ENCODE measurements at places on chromosomes 5 and 9.

DNA sequence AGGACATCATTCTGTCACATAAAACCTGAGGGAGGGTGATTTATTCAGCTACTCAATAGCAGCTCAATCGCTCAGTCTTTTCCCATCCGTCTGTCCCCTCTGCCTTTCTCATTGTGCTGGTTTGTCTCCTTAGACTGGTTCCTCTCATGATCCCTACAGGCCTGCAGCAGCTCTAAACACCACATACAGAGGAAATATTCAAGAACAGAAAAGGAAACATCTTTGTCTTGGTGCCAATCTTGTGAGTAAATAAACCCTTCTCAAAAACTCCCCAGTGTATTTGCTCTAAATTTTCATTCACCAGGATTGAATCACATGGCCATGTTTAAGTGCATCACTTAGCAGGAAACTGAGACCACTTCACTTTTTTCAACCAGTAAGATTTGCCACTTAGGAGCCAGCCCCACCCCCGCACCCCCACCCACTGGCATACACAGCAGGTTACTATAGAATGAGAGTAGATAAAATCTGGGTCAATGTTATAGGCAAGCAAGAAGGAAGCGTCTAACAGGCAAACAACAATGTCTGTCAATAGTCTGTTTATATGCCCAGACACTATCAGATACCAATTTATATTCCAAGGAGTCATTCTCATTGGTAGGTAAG, 895.5 kb upstream of the DMAC1 start:
- no peak for DNase-seq

DNA sequence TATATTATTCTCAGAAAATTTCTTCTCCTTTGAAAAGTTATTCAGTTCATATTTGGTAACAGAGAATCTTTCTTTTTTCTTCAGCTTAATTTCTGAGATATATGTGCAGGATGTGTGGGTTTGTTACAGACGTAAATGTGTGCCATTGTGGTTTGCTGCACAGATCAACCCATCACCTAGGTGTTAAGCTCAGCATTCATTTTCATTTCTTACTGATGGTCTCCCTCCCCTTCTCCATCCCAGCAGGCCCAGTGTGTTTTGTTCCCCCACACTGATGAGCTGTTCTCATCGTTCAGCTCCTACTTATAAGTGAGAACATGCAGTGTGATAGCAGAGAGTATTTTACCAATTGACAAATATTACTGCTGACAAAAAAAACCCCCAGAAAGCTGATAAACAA, 330.0 kb upstream of the CHD1 start:
- DNase-seq, result no peak

GRCh38 chr5:88732181-88732633, 150.8 kb downstream of the MEF2C start:
- DNase-seq, result peak; percentile 11

DNA sequence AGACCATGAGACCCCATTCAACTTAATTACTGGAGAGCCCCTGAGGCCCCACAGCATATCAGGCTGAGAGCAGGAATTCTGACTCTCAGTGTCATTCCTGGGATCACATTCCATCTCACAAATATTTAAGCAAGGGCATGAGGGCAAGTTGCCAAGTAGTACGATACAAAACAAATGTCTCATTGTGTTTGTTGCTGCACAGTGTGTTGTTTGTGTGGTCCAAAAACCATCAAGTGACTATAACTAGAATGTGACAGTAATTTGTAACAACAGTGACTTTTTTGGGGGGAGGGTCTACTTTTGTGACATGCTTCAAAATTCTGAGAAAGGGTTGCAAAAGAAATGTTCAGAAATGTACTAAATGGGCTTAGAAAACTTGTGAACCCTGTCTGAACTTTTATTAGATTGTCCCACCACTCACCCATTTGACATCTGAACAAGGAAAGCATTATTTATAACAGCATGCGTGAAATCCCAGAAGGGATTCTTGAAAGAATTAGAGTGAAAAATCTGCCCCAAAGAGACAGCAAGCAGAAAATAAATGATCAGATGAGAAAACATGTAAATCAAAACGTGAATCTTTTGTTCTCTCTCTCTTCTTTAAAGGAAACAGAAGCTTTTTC, 347.0 kb downstream of the NTRK2 start:
- no peak for DNase-seq

DNA sequence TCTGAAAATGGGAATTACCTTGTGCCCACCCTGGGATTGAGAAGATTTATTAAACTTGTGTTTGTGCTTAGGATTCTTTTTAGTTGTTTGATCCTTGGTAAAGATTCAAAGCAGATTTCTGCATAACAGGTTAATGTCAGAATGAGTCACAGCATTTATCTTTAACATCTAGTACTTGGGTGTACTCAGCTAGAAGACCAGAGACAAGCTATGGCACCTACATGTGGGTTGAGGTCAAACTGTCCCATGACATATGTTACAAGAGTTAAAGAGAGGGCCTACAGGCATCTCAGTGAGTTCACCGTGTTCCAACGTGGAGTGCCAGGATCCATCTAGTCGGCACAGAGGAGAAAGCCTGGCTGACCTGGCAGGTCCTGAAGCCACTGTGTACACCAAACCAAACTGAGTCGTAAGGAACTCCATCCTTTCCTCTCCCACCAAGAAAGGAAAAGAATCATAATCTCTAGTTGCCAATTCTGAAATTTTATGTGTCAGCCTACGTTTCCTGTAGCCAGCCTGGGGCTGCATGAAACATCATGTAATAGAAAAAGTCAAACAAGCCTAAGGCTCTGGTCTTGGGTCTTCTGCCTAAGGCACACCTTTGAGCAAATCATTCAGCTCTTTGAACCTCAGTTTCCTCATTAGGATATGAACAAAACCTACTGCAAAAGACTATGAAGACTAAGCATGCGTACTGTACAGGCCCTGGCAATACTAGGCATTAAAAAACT, 73.7 kb downstream of the RCL1 start:
- DNase-seq, result no peak

DNA sequence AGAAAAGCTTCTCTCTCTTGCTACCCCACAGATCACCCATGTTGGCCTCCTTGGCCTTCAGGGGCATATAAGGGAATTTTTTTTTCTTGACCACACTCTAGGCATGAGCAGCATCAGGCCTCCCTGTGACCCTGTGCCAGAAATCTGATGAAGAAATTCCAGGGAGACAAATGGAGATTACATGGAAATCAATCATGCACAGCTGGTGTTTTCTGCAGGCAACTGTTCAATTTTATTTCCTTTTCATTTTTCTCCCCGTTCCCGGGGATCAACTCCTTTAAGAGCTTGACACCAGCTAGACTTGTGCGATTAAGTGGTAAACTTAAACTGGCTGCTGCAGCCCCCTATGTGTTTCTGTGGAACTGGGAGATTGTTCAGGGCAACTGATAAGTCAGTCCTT, 59.3 kb downstream of the GALNT10 start:
- no peak for DNase-seq

- no peak for DNase-seq
These were observed 238.4 kb upstream of the CD180 start for GRCh38 chr5:67435032-67435431.

DNA sequence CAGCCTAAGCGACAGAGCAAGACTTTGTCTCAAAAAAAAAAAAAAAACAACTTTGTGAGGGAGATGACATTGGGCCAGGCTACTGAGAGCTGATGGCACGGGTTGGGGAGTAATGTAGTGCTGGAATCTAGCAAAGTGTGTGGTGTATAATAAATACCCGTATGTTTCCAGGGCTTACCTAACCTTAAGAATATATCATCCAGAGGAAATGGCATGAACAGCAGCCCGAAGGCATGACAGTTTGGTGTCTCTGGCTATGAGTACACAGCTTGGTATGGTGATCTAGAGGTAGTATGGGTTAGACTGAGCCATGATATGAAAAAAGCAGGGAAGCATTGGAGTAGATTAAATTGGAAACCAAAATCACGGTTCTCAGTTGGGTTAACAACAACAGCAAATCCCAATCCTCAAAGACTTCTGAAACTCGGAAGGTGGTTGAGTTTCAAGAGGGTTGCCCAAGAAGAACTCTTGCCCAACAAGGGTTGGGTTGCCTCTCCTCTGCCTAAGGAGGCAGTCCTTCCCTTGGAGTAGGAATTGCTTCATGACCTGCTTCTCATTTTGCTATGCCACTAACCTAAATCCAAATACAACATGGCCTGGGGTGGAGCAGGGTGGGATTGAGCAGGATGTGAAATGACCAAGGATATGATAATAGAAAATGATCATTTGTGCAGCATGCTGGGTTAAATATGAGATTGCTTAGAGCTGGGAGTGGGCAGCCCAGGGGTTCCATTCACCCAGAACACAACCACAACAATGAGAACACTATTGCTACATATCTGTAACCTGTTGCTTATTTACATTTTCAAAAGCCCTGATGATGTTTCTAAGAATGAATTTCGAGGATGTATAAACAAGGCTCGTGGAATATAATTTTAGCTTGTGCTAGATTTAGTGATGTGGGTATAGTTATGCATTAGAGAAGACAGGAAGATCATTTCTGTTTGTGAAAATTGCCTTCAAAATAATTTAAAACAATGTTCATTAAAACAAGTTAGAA, 64.6 kb upstream of the ZFR start:
- DNase-seq, result no peak

DNA sequence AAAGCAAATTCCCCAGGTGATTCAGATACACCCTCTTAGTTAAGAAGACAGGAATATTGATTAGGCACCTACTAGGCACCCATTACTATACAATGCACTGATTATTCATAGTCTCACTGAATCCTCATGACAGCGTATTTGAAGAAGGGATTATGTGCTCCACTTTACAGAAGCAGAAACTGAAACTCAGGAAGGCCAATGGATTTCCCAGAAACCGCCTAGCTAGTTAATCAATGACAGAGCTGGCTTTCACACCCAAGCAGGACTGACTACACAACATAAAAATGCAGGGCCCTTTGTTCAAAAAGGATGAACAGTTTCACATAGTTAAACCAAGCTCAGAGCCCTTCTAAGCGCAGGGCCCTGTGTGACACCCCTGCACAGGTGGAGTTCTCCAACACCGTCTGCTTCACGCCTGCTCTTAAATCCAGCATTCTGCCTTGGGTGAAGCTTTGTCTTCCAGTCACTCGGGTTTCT, 117.3 kb downstream of the TTLL11 start:
- DNase-seq, result no peak

DNA sequence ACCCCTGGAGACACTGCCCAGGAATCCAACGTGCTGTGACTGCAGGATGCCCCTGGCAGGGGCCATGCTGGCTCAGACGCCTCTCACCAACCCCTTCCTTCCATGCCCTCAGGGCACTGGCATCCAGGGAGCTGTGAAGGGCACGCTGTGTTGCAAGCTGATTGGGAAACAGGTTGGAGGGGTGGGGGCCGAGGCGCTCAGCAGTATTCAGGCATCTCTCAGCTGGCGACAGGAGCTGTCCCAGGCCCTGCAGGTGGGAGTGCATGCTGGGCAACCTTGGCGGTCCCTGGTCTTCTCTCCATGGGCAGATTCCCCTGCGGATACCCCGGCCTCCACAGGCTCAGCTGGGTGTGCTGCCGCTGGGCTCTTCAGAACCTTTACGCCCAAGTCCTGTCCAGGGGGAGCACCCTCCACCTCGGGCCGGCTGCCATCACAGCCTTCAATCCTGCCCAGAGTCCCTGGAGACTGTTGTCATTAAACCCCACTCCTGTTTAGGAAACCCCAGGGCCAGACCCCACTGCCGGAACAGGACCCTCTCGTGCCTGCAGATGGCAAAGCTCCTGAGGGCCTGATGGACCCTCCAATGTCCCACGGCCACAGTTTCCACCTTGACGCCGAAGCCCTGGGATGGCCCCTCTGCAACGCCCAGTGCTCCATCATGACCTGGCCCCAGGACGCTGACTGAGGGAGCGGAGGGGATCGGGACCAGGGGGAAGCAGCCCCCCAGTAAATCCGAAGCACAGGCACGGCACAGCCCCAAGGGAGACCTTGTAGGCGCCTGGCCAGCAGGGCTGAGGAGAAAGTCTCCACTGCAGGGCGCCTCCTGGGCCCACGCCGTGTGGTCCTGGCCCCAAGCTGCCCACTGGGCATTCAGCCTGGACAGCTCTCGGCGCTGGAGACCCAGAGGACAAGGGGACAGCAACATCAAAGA, 9.3 kb downstream of the TPPP start:
- no peak for DNase-seq

GRCh38 chr9:14616188-14616982, 76.8 kb downstream of the ZDHHC21 start:
- peak; percentile 32 for DNase-seq

- DNase-seq, result no peak
These were observed 150.7 kb upstream of the RASA1 start for GRCh38 chr5:87116825-87117512.

GRCh38 chr5:96374653-96375052, 58.4 kb downstream of the PCSK1 start:
- DNase-seq, result no peak

DNA sequence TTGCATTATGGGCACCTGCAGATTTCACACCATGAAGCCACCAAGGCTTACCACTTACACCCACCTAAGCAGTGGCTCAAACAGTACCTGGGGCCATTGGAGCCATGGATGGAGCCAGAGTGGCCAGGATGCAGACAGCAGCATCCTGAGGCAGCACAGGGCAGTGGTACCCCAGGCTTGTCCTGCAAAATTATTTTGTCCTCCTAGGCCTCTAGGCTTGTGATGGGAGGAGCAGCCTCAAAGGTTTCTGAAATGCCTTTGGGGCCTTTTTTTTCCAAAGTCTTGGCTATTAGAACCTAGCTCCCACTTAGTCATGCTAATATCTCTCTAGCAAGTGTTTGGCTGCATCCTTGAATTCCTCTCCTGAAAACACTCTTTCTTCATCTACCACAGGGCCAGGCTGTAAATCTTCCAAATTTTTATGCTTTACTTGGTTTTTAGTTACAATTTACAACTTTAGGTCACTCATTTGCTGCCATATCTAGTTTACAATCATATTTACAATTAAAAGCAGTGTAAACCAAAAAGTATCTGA, 15.7 kb downstream of the TMC1 start:
- no peak for DNase-seq

DNA sequence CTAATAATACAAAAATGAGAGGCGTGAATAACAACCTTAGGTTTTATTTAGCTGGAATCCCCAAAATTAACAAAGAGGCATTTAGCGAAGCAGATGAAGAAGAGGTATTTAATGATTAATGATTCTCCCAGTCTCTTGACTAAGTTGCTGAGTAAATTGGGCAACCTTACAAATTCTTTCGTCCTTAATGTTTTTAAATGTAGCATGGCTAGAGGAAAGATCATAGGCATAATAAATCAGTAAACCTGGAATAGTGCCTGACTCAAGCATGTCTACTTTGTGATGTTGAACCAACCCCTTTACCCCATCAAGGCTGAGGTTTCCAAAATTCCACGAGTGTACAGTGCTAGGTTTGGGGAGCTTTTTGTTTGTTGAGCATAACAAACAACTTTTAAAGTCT, 7.9 kb downstream of the BHMT start:
- no peak for DNase-seq

GRCh38 chr5:151239237-151239861, 13.6 kb upstream of the GM2A start:
- DNase-seq, result peak; percentile 74

DNA sequence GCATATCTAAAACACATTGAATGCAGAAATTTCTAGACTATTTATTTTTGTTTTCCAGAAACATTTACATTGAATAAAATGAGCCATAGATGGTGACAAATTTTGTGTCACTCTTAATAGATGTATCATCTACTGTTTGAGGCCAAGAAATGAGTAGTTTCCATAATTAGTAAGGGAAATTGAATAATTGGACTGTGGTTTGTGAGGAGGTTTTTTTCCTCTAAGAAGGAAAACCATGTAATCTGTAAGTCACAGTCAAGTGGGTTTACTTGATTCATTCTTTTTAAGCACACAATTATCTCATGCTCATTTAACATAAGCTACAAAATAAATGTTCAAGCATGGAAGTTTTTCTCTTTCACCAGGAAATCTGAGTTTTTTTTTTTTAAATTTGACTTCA, 876.4 kb downstream of the NR2F1-AS1 start:
- DNase-seq, result no peak

Measured in spinal cord (tissue), 10 donors.